Kidney tubule cell (primary cell): ENCODE measurements at places on chromosomes 4 and X.

DNA sequence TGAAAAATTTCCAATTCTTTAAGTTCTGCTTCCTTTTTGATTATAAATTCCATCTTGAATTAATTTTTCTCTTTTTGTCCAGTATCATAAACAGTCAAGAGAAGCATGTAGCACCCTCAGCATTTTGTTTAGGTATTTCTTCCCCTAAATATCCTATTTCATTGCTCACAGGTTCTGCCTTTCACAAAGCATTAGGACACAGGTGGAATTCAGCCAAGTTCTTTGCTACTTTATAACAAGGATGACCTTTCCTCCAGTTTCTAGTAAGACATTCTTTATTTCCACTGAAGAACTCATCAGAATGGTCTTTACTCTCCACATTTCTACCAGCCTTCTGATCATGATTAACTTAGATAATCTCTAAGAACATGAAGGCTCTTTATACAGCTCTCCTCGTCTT is 7.4 kb downstream of the SLC9B1 start:
- DNase-seq, result peak; percentile 63

GRCh38 chr4:46146993-46147392 is 23.1 kb upstream of the GABRG1 start:
- DNase-seq, result no peak

GRCh38 chr4:172232966-172233365 is 419.8 kb downstream of the GALNTL6 start:
- DNase-seq, result no peak

DNA sequence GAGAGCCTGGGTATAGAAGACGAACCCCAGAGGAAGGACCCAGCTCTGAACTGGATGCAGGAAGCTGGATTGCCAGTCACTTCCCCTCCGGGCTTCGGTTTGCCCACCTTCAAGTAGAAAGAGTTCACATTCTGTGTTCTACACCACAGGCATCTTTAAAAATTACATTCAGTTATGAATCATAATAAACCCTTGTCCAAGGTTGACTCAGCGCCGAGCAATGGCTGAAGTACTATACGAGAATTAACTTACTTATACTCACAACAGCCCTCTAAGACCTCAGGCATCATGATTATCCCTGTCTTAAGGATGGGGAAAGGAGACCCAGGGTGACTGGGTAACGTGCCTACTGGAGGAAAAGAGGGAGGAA is 72.5 kb downstream of the EVC2 start:
- DNase-seq, result peak; percentile 17

GRCh38 chr4:13907255-13907751 is 279.8 kb upstream of the BOD1L1 start:
- peak; percentile 99 for DNase-seq

DNA sequence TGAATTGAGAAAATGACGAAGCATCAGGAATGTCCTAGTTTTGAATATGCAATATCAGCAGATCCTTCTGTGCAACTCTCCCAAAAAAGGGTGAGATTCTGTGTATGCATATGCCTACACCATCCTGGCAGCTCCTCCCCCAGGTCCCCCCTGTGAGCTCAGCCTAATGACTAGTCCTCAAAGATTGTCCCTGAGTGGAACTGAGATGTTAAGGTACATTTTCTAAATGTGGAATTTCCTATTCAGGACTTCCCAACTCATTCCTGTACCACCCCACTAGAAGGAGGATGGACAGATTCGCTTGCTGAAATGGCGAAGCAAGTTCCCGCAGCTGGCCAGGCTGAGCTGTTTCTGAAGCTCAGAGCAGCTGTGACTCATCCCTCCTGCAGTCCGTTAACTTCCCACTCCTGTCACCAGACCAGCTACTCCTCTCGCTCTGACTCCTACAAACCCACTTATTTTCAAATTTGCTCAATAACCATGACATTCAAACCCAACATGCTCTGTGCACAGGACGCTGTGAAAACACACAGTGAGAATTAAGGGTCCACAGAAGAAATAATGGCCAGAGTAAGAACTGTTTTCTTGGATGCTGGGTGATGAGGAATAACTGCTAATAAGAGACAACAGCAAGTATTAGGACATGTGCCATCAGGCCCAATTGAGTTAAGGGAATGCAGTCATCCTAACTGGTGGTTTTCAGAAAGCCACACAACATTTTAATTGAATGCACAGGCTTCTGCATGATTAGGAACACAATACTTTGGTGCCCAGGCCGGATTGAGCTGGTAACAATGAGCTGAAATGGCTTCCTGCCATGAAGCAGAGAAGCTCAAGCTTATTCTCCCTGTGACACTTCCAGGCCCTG is 40.0 kb upstream of the IRF2 start:
- peak; percentile 45 for DNase-seq
